ENCODE measurements at places on chromosomes 1 and 21.

GRCh38 chr1:50357186-50357585 lies 66.1 kb downstream of the DMRTA2 start:
- no peak for DNase-seq

GRCh38 chr21:44714905-44715304 lies 3.5 kb upstream of the TSPEAR start:
- DNase-seq, result no peak

GRCh38 chr1:110672753-110673108 lies 2.0 kb downstream of the KCNA3 start:
- peak; percentile 78 for DNase-seq

GRCh38 chr1:194060481-194060880 lies 874.1 kb upstream of the B3GALT2 start:
- no peak for DNase-seq

- DNase-seq, result no peak
These were observed 10.3 kb upstream of the SLC45A1 start for GRCh38 chr1:8307628-8308027.

- no peak for DNase-seq
These were observed 8.0 kb upstream of the FAM20B start for GRCh38 chr1:179017383-179018326.

DNA sequence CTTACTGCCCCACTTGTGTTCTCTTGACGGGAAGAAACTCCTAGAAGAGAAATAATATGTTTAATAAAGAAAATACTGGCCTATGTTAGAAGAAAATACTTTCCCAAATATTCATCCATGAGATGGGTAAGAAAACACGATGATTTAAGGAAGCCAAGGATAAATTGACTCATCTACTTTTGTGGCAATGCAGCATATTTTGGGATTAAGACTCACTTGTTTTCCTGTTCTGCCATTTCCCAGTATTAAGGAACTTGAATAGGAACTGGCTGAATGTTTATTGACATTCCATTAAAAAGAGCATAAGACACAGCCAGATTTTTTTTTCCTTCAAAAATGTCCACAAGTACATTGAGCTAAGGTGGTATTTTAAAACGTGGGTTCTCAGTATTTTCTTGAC lies 10.9 kb upstream of the ADAMTS5 start:
- no peak for DNase-seq

DNA sequence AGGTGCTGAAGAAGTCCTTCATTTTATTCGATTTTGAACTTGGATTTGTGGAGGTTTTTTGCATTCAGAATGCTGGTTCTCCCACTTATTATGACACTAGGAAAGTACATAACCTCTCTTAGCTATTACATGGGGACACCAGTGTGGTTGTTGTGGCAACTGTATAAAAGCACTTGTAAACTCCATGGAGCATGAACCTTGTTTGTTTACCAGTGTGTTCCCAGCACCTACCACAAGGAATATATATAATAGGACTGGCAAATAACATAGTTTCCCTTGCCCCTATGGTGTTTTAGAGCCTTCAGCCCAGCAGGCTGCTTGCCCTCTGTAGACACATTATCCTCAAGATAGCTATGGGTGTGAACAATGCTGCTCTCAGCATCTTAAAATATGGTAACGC lies 43.1 kb downstream of the RASSF5 start:
- DNase-seq, result no peak

- no peak for DNase-seq
These were observed 86.1 kb upstream of the S1PR1 start for GRCh38 chr1:101150670-101151069.

- no peak for DNase-seq
These were observed 65.4 kb downstream of the TP53BP2 start for GRCh38 chr1:223780318-223780717.

Measured in CD4-positive, alpha-beta T cell treated with Interleukin-1 beta for 1 hour (primary cell).